Stimulated activated CD8-positive, alpha-beta memory T cell treated with anti-CD3 and anti-CD28 coated beads, Interleukin-2, amount 100 ng/mL, for 1 hour (primary cell): ENCODE measurements at places on chromosomes 6 and 20.
A peak's percentile ranks its signal among the peaks of the same experiment; 100 is the strongest.

DNA sequence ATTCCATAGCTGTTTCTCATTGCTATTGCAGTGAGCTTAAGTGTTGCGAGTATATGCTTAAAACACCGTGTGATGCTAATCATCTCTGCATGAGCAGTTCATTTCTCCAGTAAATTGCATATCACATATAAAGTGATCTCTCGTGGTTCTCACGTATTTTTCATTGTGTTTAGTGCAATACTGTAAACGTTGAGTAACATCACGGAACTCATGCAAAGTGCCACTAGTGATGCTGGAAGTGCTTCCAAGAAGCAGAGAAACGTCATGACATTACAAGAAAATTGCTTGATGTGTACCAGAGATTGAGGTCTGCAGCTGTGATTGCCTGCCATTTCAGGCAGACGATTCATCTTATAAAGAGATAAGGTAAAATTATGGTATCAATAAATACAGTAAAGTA lies 830.4 kb downstream of the GRIK2 start:
- DNase-seq: no peak

- DNase-seq: no peak
Observed at GRCh38 chr6:74579794-74580193, 626.1 kb downstream of the COL12A1 start.

GRCh38 chr6:30744054-30744805 lies at the start of gene IER3:
TSS of gene IER3 (minus strand) at chr6:30744547. CDS start at chr6:30744518, 29 bp downstream.
- DNase-seq: peak; percentile 62

DNA sequence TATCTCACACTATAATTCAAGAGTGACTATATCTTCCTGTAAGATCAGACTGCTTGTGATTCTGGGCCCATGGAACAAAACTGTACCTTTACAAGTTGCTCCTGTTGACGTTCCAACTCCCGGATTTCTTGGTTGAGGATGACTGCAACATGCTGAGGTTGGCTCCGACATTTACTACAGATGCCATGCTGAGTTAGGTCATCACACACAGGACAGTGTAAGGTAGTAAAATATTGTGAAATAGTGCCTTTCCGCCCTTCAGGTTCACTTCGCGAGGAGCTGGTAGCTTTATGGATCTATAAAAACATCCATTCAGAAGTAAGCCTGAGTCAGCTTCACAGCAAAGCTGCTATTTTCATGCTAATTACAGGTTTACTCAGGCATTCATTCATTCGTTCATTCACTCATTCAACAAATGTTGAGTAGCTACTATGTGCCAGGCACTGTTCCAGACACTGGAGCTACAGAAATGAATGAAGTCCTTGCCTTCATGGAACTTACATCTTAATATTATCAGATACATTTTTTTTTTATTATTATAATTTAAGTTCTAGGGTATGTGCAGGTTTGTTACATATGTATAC lies 175.7 kb downstream of the REV3L start:
- DNase-seq: no peak

DNA sequence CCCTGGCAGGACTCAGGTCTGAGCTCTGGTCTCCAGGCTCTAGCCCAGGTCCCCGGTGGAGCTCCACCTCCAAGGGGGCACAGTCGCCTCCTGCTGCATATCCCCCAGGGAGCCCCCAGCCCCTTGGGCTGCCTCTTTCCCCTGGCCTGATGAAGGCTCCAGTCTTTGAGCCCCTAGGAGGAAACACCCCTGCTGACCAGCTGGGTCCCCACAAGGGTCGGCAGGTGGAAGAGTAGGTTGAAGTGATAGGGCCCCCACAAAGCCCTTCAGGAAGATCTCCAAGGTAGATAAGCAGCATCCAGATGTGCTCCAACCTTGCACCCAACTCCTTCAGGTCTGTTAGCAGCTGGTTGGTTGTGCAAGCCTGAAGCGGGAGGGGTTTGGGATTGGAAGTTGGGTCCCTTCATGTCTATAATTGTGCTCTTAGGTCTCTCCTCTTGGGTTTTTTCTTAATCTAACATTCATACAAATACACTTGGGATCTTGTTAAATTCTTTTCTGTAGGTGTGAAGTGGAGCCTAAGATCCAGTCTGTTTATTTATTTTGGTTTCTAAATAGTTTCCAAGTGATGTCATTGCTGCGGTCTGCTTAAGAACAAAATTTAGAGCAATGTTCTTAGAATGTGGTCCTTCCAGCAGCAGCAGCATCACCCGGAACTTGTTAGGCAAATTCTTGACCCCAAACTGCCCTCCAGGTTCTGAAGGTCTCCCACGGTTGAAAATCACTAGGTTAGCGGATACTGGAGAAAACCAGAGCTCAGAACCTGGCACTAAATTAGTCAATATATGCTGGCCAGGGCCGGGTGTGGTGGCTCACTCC lies 5.1 kb downstream of the UBE2C start:
- no peak for DNase-seq

DNA sequence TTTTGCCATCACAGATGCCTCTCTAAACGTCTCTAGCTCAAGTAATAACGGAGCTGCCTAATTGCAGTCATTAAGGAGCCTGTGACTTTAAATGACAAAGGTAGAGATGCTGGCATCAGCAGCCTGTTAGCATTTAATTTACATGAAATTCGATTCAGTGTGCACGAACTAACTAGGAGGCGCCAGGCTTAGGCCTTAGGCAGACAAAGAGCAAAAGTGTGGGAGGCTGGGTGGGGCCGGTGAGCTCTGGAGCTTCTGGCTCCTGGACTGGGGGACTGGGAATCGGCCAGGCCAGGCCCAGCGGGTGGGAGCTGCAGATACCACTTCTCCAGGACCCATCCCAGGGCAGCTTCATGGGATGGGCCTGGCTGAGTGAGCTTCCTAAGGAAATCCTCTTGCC lies 170.0 kb upstream of the AGPAT4 start:
- DNase-seq: no peak

GRCh38 chr6:30724906-30725667 lies 4.9 kb downstream of the TUBB start:
- DNase-seq: no peak

GRCh38 chr6:109031416-109031815 lies 63.2 kb downstream of the SESN1 start:
- DNase-seq: no peak

DNA sequence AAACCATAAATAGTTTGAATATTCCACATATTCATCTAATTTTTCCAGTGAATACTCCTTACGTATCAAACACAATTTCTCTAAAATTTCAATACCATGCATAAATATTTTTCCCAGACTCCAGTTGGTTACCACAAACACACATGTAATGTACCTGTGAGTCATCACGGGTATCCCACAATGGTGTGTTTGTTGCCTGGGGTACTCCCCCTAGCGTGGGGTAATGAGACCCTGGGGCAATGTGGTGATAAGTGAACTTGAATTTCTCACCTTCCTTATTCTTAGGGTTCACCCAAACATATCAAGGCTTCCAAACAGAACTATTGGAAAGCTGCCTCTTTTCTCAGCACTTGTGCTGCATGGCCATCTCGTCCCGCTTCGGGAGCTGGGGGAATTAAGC lies 51.0 kb downstream of the STX7 start:
- DNase-seq: no peak

DNA sequence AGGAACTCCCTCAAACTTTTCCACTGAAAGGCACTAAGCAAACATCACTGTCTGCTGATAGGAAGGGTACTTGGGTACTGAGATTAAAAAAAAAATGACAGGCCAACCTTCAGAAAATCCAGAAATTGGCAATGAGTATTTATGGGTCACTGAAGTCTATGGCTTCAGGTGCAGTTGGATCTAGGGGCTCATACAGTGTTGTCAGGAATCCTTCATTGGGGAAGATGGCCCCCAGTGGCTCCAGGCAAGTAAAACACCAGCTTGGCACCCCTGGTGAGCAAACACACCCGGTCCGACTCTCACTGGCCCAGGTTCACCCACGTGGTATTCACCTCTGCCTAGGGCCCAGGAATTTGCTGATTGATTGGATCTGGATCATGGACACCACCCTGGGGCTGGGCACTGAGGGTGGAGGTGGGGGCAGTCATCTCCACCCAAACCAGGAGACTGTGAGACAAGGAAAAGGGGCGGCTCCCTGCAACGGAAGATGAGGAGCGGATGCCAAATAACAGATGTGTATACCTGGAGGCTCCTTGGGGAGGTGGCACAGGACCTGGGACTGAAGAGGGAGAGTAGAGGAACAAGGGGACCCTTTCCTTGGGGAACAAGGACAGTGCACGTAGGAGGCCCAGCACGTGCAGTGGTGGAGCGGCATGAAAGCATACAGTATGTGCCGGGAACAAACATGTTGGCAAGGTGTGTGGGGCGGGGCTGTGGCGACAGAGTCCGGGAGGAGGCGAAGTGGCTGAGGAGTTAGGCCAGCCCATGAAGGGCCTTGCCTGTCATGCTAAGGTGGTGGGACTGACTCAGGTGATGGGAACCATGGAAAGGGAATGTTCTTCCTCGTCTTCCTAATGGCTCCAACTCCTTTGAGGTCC lies 4.7 kb downstream of the SLC2A10 start:
- no peak for DNase-seq

GRCh38 chr20:39646874-39647413 lies 684.8 kb downstream of the DHX35 start:
- no peak for DNase-seq

DNA sequence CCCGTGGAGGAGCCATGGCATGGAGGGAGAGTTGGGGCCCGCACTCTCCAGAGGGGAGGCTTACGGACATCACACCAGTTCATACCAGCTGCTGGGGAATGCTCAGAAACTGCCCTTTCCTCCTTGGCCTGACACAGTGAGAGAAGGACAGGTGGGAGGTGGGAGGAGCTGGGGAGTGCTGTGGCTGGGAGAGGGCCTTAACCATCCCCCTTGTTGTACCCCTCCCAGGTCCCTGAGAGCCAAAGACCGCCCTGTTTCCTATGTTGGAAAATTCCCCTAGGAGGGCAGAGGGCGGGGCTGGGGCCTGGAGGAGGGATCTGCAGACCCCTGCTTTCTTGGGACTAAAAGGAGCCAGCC lies 24.1 kb downstream of the FOXP4 start:
- no peak for DNase-seq
